SJCRH30 (cell line): ENCODE measurements at places on chromosomes 2 and 18.

- DNase-seq = no peak
Observed at GRCh38 chr18:23306822-23307221, 146.3 kb upstream of the RIOK3 start.

DNA sequence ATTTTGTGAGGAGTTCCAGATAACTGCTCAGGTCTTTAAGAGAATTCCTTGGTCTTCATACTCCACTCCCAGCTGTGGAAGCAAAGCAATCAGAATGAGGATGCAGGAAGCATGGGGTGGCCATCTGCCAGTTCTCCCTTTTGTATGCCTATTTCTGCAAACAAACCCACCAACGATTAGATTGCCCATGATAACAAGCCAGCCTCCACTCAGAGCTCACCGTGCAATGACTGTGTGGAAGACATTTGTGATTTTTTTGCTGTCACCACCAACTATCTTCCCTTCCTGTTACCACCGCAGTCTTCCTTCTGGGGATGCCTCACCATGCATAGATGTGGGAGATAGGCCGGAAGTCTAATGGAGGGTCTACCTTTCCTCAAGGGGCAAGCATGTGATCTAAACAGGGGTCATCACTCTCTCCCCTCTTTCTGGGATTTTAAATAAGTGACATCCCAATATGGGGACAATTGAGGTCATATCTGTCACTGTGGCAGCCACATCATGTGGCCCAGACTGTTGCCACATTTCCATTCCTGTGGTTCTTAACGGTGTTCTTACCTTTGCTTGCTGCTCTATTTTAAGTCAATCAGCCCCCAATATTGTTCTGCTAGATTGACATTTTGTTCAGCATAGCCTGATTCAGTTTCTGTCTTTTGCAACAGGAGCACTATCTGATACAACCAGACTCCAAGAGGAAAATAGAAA lies 4.4 kb downstream of the AFF3 start:
- DNase-seq = no peak

GRCh38 chr2:226782092-226782713 lies 17.4 kb downstream of the IRS1 start:
- DNase-seq = no peak

DNA sequence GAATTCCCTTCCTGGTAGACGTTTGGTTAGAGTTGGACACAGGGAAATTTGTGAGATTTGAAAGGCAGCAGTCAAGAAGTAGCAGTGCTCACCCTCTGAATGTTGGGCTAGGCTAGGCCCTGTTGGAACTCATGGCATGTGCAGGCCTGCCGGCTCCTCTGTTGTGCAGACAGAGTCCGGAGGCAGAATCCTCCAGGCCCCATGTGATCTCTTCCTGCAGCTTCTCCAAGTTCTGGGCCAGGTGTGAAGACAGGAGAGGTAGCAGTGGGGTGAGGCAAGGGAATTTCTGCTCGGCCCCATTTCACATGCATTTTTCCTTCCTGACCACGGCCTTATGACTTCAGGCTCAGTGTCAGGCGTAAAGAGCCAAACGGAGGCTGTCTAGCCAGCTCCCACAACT lies 36.9 kb upstream of the RAB31 start:
- DNase-seq = no peak

- no peak for DNase-seq
Observed at GRCh38 chr18:71797554-71797953, 746.6 kb downstream of the CBLN2 start.

- DNase-seq = no peak
Observed at GRCh38 chr2:32991091-32991845, 44.5 kb downstream of the LTBP1 start.

GRCh38 chr2:30139131-30139870 lies 7.5 kb upstream of the YPEL5 start:
- DNase-seq = no peak

DNA sequence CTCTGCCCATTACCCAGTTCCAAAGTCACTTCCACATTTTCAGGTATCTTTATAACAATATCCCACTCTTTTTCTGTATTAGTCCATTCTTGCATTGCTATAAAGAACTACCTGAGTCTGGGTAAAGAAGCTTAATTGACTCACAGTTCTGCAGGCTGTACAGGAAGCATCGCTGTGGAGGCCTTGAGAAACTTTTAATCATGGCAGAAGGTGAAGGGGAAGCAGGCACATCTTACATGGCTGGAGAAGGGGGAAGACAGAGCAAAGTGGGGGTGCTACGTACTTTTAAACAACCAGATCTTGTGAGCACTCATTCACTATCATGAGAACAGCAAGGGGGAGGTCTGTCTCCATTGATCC lies 85.4 kb upstream of the MAP4K3 start:
- DNase-seq = no peak

- DNase-seq = peak; percentile 71
Observed at GRCh38 chr2:15825276-15825980, 114.9 kb upstream of the MYCN start.

- DNase-seq = no peak
Observed at GRCh38 chr2:127373362-127374083, 14.3 kb downstream of the MAP3K2 start.

- DNase-seq = no peak
Observed at GRCh38 chr2:76829374-76830234, 692.6 kb downstream of the LRRTM4 start.

- no peak for DNase-seq
Observed at GRCh38 chr2:84126530-84126929, 332.6 kb downstream of the SUCLG1 start.

GRCh38 chr2:54059986-54060385 lies 55.4 kb upstream of the ACYP2 start:
- no peak for DNase-seq

DNA sequence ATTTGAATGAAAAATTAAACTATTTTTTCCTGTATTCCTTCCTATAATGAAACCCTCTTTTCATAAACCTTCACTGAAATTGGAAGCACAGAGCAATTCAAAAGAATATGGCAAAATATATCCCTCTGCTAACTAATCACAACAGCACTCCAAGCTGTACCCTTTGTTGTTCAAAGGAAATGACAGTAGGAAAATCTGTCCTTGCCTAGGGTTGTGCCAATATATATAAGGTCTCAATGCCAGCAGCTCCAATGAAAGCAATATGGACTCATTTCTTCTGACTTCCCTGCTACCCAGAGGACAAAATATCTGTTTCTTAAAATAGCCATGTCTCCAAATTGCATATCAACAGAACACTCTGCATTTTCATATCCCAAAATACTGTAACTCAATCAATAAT lies 373.9 kb upstream of the MC4R start:
- DNase-seq = no peak

- DNase-seq = no peak
Observed at GRCh38 chr2:10284108-10284870, 18.4 kb upstream of the HPCAL1 start.

- DNase-seq = no peak
Observed at GRCh38 chr2:5588601-5589000, 103.6 kb upstream of the SOX11 start.
